ENCODE measurements at places on chromosomes 12 and 14. TPM values are rescaled to one million over a fixed set of nuclear protein-coding genes. Genes with fewer than 3 reads are reported as not detected.

Gene WIF1
- total RNA-seq, result not detected

Gene CDKN1B
- total RNA-seq, result 20.0 TPM

Gene DIO2
- total RNA-seq, result 40.5 TPM

Gene STON2
- 1.6 TPM for total RNA-seq

Gene ZNF605
- total RNA-seq, result 4.0 TPM

Gene RAD9B
- 2.1 TPM for total RNA-seq

Gene SLCO1B1
- 0.81 TPM for total RNA-seq

Gene CCDC92
- total RNA-seq, result 10.0 TPM

Gene VCPKMT
- total RNA-seq, result 8.3 TPM

Gene GALNT16
- total RNA-seq, result 4.8 TPM

Gene TSPAN19
- not detected for total RNA-seq

Gene FBXO21
- 60.3 TPM for total RNA-seq

Gene GLIPR1L2
- 0.76 TPM for total RNA-seq

Gene PAN2
- 15.6 TPM for total RNA-seq

Gene CDKN3
- total RNA-seq, result 104 TPM

Gene TAS2R10
- not detected for total RNA-seq

Gene RNASE4
- total RNA-seq, result 0.91 TPM

Gene MMP17
- total RNA-seq, result 5.7 TPM

Gene CLEC14A
- not detected for total RNA-seq

Gene CCDC175
- total RNA-seq, result not detected

Gene C12orf57
- 1.8 TPM for total RNA-seq

Gene CD163L1
- 8.8 TPM for total RNA-seq

Gene NINJ2
- total RNA-seq, result not detected

Gene SYNDIG1L
- total RNA-seq, result not detected

Gene PROX2
- total RNA-seq, result not detected

Gene CFAP54
- total RNA-seq, result 4.9 TPM

Gene LUM
- 0.22 TPM for total RNA-seq

Gene NUAK1
- 36.1 TPM for total RNA-seq

Gene WSCD2
- total RNA-seq, result not detected

Gene GPRC5A
- 53.5 TPM for total RNA-seq

Gene AVPR1A
- total RNA-seq, result not detected

Gene KRT78
- not detected for total RNA-seq

Gene LRTM2
- total RNA-seq, result not detected

Gene HRK
- total RNA-seq, result 0.55 TPM

Gene NKX2-1
- total RNA-seq, result not detected
